ENCODE measurements at places on chromosomes 7 and 10.

DNA sequence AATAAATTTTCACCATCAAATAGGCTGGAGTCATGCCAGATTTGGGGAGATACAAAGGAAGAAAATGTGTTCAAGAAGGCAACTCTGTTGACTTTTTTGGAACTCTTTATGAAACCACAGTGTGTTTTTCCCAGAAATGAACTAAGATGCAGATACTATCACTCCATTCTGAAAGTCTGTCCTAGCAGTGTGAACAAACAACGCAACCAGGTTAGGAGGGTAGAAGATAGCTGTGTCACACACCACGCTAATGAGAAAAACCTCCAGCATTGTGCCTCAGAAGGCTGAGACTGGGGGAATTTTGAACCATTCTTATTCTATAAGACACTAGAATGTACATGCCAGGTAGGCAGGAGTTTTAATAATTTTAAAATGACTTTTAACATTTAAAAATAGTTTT lies 15.9 kb upstream of the ATP6V0A4 start:
- no peak for DNase-seq

DNA sequence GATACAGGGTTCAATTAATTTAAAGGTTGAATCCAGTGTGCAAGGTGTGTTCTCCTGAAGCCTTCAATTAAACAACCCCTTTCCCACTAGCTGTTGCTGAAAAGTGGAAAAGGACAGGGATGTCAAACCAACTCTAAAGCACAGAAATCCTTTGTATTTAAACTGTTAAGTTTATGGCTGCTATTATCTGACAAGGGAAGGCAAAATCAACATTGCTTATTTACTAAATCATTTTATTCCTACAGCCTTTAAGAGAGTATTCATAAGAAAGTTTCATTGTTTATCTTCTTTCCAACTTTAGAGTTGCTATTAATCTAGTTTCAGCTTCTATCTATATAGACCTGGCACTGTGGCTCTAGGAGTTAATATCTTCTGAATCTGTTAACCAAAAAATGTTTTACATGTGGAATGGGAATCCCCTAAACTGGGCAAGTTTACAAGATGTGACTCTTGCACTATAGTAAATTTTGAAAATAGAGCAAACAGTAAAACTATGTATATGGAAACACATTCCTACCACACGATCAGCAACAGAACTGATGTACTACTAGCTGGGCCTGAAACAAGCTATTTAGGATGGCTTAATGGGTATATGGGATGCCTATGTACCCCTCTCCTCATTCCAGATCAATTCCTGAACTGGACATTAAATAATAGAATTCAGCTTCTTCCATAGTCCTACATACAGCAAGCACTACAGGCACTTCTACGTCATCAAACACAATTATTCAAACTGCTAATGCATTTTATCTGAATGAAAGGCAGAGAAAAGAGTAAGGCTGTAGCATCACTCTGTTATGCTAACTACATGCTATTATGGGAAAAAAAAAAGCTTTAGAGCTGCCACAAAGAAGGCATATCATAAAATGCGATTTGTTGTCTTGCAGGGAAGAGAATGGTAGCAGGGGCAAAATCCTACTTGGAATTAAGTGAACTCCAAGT lies 52.8 kb downstream of the CDK6 start:
- no peak for DNase-seq

GRCh38 chr7:72403458-72404076 lies 8.6 kb downstream of the CALN1 start:
- DNase-seq, result no peak

DNA sequence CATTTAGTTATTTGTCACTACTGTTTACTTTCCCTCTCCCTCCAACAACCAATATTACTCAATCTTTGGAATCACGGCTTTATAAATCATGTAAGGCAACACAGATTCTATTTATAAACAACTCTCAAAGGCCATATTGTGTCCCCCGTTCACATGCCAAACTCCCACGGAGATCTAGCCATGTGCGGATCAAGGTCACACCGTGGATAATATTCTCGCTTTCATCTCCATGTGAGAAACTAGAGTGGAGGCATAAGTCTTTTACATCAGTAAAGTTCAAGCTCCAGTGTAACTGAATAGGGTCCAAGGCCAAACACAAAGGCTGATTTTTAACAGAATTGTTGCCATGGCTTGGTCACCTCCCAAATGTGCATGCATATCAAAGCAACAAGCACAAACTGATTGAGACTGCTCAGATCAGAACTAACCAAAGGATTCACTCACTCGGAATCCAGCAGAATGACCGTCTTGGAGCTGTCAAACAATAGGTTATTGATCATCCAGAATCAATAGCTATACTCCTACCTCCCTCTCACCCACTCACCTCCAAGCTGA lies 569.5 kb upstream of the LRRN3 start:
- DNase-seq, result peak; percentile 36

DNA sequence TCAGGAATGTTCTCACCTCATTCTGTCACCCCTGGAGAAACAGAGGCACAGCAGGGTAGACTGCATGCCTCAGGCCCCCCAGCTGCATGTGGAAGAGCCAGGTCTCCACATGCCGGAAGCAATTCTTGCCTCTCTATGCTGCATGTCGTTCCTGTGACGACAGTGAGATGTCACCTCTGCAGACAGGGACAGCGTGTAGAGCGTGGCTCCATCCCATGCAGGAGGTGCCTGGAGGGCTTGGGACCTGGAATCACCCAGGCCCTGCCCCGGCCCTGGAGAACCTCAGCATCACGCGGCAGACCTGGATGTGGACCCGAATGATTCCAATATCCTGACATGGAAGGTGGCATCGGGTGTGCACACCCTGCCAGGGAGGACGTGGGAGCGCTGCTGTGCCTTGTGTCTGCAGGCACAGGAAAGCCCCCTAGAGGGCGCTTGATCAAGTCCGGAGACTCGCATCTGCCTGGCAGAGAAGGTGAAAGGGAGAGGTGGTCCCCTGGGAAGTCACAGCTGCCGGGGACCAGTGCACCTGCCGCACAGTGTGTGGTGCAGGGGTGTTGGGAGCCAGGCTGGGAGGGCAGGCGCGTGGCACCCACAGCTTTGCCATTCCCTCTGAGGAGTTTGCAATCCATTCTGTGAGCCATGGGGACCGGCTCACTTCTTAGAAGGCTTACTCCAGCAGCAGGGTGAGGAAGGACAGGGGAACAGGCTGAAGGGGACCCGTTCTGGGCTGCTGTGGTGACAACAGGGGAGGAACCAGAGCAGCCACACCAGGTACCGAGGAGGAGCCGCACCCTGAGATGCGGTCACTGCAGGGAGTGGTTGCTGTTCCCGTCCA lies 45.3 kb upstream of the EN2 start:
- DNase-seq, result peak; percentile 84

DNA sequence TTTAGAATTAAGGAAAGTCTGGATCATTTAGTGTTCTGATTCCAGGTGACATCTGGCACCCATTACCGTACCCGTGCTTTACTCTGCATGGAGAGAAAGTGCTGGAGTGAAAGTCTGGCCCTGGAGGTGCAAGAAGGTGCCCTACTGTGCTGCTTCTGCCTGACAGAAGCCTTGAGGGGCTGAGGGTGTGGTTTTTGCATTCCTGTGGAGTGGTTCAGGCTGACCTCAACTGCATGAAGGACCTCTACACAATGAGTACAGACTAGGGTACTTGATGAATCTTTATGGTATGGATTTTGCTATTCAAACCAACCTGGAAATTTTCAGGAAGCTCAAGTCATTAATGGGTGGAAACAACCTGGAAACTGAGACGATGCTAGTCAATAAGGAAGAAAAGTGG lies 45.1 kb upstream of the GSAP start:
- no peak for DNase-seq

DNA sequence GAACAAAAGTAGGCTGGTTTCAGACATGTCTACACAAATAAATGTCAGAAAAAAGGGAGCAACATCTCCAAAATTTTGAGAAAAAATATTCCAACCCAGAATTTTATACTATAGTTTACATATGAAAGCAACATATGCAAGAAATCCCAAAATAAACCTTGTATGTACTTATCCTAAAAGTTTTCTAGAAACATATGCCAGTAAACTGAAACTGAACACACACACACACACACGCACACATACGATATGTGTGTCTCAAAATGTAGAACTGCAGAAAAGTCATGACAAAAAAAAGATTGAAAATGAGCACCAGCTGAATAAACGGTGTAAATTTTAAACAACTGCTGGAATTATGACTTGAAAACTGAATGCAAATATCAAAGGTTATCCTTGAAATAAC lies 81.0 kb downstream of the VPS41 start:
- no peak for DNase-seq

DNA sequence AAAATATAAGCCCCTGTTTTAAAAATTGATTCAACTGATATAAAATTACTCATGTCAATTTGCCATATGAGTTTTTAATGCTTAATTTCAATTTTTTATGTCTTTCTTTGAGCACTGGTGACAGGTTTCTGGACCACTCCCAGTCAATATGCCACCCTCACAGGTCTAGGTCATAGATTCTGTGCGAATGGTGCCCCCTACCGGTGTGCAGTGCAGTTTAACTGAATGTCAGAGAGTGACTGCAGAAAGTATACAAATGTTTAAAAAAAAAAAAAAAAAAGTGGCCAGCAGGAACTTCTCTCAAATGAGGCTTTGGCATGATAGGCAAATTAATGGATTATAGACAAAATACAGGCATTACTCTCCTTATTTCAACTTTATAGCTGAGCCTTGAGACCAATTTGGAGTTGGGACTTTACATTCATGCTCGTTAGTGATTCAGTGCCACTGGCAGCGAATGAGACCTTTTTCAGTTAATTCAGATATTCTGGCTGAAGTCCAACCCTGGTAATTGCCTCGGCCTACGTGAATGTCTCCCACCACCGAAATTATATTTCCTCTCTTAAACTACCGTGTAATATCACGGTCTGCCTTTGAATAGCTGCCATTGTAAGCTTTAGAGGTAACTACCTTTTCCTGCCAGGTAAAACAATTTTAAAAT lies 427.6 kb downstream of the PHTF2 start:
- DNase-seq, result peak; percentile 73

- DNase-seq, result no peak
Observed at GRCh38 chr10:21364196-21365114, 161.0 kb downstream of the SKIDA1 start.

Data from D341Med (cell line).